ENCODE measurements at places on chromosomes 7 and 10. TPM values are rescaled to one million over a fixed set of nuclear protein-coding genes. Genes with fewer than 3 reads are reported as not detected.

Gene ERV3-1
- total RNA-seq = 15.7 TPM

Gene CPXM2
- not detected for total RNA-seq

Gene MTG1
- 18.2 TPM for total RNA-seq

Gene CUBN
- total RNA-seq = 0.09 TPM

Gene TEX36
- total RNA-seq = not detected

Gene CACNA2D1
- 0.49 TPM for total RNA-seq

Gene SKIDA1
- total RNA-seq = 1.0 TPM

Gene MRPS16
- total RNA-seq = 239 TPM

Gene TAS2R3
- total RNA-seq = 1.2 TPM

Gene ZNF425
- total RNA-seq = 0.66 TPM

Gene INMT
- total RNA-seq = 0.11 TPM

Gene CALML5
- total RNA-seq = not detected

Gene PCBD1
- total RNA-seq = 62.2 TPM

Gene BET1
- total RNA-seq = 31.6 TPM

Gene WDFY4
- total RNA-seq = 0.29 TPM

Gene GRID1
- 7.1 TPM for total RNA-seq

Gene SLC13A1
- 0.04 TPM for total RNA-seq

Gene PSD
- 1.7 TPM for total RNA-seq

Gene HOXA3
- total RNA-seq = 0.04 TPM

Gene KCNH2
- total RNA-seq = 368 TPM

Gene NUDCD3
- 67.5 TPM for total RNA-seq

Data from K562 (cell line).